ENCODE measurements at places on chromosomes 16 and 17.

GRCh38 chr17:77484111-77484510 is 343.3 kb downstream of the SEC14L1 start:
- no peak for DNase-seq

GRCh38 chr17:7703584-7704479 is 1.2 kb upstream of the EFNB3 start:
- peak; percentile 49 for DNase-seq

DNA sequence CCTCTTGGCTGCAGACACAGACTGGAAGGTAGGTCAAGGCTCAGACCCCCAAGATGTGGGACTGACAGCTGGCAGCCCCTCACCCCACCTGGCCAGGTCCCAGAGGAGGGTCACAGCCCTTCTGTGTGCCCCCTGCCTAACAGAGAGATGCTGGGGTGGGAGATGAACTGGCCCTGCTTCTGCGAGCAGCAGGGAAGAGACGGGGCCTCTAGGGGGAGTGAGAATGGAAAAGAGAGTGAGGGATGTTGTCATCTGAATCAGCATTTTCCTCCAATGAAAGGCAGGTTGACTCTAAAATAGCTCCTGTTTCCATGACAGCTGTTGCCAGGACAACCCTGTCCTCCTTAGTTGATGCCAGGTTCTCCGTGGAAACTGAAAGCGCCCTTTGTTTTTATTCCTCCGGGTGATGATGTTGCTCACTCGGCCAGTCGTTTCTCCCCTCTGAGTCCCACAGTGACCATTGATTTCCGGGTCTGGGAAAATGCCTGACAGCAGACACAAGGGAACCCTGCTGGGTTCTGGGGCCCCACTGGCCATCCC is 4.9 kb upstream of the NDRG4 start:
- DNase-seq = peak; percentile 97

GRCh38 chr16:87765473-87765775 is 362 bp downstream of the KLHDC4 start:
- peak; percentile 13 for DNase-seq

DNA sequence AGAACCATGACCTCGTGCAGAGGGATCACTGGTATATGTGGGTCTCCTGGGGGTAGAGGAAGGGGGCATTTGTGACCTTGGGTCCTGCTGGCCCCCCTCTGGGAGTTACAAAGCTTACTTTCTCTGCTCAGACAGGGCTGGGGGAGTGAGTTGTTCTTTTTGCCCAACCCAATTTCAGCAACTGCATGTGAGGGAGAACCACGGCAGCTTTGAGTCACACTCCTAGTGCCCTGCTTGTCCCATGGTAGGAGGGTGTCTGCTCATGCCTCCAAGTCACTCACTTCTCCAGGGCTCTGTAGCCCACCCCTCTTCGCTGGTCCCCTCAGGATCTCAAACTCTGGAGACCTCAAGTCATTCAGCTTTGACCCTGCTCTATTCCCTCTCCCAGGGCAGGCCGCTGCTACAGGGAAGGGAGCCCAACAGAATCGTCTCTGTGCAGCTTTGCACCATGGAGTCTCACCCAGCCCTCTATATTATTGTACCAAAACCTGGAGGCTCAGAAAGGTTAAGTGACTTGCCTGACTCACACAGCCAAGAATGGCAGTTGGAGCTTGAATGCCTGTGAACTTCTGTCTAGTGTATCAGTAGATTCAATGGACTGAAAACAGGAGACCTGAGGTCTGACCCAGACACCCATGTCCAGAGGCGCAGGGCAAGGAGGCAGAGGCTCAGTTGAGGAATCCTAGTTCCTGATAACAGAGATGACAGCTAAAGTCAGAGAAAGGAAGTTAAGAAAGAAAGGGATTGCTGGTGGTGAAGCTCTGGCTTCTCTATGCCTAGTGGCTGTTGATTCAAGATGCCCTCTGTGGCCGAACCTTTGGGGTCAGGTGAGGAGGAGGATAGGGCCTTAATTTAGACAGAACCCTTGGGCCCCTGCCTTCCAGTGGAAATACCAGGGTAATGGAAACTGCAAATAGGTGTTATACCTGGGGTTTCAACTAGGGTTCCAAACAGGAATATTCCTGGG is 14.6 kb upstream of the ETV4 start:
- no peak for DNase-seq

DNA sequence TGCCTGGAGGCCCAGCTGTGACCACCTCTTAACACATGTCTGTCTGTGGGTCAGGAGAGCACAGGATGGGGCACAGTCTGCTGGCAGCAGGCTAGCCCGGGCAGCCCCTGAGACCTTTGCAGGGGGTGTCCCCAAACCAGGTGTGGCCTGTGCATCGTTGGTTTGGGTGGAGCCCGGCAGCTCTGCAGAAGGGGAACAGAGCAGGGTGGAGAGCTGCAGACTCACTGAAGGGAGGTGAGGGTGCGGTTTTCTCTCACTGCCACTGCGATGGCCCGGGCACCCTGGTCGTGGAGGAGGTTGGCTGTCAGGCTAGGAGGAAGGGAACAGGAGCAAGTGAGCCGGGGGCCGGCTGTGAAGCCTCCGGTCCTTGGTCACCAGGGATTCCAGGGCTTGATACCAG is 28.8 kb downstream of the NLRC3 start:
- DNase-seq = no peak

- DNase-seq = no peak
These were observed 363.4 kb downstream of the C16orf95 start for GRCh38 chr16:86953631-86954391.

GRCh38 chr16:89146211-89147005 is 25.1 kb upstream of the CDH15 start:
- DNase-seq = no peak

DNA sequence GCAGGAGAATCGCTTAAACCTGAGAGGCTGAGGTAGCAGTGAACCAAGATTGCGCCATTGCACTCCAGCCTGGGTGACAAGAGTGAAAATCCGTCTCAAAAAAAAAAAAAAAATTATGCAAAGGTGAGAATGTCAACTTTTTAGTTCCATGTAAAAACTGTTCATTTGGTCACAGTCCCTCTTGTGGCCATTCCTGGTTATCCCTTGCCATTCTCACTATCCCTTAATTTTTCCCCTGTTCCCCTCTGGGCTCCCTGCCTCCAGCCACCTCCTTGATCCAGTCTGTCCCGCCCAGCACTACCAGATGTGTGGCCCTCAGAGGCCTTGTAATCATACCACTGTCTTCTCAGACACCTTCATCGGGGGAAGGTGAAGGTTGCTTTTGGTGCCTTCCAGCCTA is 23.4 kb downstream of the DCAF7 start:
- no peak for DNase-seq

GRCh38 chr17:2453866-2454265 is 53.0 kb upstream of the MNT start:
- no peak for DNase-seq

GRCh38 chr17:7084088-7084487 is 4.0 kb upstream of the CLEC10A start:
- peak; percentile 32 for DNase-seq

DNA sequence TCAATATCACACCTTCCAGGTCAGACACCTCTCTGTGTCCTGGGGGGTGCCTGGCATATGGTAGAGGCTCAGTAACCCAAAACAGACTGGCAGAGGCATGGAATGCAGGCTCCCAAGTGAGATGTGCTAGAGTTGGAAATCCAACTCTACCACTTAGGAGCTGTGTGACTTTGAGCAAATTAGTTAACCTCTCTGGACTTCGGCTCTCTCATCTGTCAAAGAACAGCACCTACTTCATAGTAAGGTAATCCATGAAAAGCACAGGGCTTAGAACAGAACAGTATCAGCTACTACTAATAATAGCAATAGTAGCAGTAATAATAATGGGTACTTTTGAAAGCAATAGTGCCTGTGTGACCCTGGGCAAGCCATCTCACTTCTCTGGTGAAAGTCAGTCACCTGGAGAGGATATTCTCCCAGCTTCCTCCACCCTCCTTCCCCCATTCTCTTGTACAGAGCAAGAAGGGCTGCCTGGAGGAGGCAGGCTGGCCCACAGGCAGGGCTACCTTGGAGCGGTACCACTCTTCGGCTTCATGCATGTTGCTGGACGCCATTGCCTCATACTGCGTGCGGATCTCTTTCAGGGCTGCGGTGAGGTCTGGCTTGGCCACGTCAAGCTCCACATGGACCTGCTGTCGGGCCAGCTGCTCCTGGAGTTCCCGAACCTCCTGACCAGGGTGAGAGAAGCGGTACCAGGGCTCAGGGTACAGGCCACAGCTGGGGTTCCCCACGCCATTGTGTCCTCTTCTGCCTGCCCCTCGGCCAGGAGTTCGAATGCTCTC is 2.3 kb downstream of the GFAP start:
- no peak for DNase-seq

GRCh38 chr17:38899421-38899820 is 26.0 kb upstream of the LASP1NB start:
- no peak for DNase-seq

DNA sequence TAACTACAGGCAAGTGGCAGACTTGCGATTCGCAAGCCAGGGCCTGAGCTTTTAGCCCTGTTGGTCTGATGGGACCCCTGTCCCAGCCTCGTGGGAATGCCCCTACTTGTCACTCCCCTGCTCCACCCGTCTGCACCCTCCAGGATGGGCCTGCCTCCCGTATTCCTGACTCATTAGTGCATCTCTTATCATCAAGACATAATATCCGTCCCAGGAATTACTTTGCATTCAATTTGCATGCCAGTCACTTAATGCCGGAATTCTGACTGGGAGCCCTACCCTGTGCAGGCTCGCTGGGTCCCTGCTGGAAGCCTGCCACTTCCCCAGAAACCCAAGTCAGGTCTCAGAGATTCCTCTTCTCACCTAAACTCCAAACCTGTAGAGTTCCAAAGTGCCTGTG is 3.3 kb downstream of the PRSS53 start:
- DNase-seq = peak; percentile 30

GRCh38 chr17:39923230-39923629 is 4.2 kb downstream of the ORMDL3 start:
- DNase-seq = no peak

DNA sequence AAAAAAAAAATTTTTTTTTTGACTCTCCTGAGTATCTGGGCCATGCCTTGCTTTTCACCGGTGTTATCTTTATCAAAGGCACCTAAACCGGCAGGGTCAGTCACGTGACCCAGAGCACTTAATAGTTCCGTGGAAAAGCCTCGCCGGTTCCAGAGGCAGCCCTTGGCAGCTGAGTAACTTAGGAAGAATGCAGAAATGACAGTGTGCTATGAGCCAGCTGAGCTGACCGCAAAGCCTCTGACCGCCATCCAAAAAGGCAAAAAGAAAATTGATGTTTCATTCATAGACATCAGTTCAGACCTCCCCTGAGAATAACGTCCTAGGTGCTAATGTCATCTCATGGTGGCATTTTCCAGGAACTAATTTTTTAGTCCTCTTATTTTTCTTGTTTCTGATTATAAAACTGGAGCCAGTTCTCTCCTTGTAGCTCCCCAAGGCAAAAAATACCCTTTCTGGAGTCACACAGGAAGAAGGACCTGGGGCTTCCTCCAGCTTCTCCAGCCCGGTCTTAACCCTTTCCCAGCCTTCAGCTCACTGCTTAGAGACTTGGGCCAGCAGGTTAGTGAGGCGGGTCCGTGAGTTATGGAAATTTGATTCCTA is 122.6 kb downstream of the SOCS1 start:
- peak; percentile 96 for DNase-seq

DNA sequence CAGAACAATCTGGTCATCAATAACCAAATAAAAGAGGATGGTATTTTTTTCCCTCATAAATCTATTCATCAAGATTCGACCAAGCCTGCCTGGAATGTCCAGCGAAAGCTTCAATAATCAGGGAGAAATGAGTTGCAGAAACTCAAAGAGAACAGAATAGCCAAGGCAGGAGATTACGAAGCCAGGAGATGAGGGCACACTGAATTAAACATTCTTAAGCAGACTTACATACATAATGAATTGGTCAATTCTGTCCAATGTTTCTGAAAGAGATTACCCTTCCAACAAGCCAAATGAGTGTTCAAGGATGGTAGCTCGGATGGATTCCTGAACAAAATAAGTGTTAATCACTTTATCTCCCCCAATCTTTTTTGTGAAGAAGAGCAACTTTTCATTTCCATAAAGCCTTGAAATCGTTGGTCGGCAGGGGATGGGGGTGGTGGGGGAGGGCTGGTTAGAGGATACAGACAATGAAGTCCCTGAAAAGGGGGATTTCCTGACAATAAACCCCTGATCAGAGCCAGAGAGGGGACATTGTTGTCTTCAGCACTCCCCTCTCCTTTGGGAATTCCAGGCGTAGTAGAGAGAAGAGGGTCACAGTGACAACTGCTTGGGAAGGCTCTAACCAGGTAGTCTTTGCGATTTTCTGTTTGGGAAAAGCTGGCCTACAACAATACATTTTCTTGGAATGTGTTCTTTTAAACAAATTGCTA is 20.7 kb downstream of the TOX3 start:
- DNase-seq = no peak

DNA sequence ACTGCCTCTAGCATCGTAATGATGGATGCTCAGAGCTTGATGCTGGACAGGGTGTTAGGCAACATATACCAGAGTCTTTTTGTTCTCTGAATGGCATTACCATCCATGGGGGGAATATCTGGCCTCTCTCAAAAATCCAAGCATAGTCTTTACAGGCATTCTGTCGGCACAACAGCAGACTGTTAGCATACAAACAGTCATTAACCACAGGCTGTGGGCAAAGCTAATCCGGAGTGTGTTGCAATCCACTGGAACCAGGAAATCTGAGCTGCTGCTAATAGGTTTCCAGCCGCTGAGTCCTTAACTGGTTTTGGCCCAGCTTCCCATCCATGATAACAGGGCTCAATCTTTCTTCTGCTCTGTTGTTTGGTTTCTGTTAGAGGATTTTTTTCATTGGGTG is 371.9 kb downstream of the HS3ST3B1 start:
- DNase-seq = no peak

GRCh38 chr17:39283896-39284295 is 58.2 kb upstream of the STAC2 start:
- no peak for DNase-seq

GRCh38 chr16:49564496-49565229 is 191.1 kb downstream of the C16orf78 start:
- DNase-seq = peak; percentile 12

- DNase-seq = no peak
These were observed 61.1 kb downstream of the SLFN11 start for GRCh38 chr17:35312346-35312745.

- no peak for DNase-seq
These were observed 676 bp downstream of the CPD start for GRCh38 chr17:30379303-30379902.

- no peak for DNase-seq
These were observed 11.5 kb upstream of the LGALS3BP start for GRCh38 chr17:78991017-78991738.

Measured in fibroblast of lung (primary cell).